ENCODE measurements at places on chromosomes 5 and 9. TPM values are rescaled to one million over a fixed set of nuclear protein-coding genes. Genes with fewer than 3 reads are reported as not detected.

DNA sequence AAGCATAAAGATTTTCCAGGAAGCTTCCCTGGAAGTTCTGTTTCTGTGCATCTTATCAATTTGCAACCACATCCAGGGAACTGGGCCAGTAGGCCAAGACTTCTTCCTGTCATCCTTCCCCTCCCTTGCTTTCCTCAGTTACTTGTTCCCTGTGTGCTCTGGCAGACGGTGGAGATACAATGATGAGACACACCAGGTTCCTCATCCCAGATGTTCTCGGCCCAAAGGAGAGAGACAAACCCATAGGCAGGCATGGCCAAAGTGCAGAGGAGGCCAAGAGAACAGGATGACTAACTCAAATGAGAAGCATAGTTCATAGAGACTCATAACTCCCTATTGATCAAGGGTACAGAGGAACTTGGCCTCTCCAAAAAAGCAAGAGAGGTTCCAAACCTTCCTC lies 652.6 kb downstream of the CCDC171 start:
- no peak for DNase-seq

Gene OR1J1
- not detected for polyA plus RNA-seq

GRCh38 chr5:31270396-31270795 lies 76.9 kb downstream of the CDH6 start:
- no peak for DNase-seq

Gene EDIL3
- polyA plus RNA-seq: 57.6 TPM

DNA sequence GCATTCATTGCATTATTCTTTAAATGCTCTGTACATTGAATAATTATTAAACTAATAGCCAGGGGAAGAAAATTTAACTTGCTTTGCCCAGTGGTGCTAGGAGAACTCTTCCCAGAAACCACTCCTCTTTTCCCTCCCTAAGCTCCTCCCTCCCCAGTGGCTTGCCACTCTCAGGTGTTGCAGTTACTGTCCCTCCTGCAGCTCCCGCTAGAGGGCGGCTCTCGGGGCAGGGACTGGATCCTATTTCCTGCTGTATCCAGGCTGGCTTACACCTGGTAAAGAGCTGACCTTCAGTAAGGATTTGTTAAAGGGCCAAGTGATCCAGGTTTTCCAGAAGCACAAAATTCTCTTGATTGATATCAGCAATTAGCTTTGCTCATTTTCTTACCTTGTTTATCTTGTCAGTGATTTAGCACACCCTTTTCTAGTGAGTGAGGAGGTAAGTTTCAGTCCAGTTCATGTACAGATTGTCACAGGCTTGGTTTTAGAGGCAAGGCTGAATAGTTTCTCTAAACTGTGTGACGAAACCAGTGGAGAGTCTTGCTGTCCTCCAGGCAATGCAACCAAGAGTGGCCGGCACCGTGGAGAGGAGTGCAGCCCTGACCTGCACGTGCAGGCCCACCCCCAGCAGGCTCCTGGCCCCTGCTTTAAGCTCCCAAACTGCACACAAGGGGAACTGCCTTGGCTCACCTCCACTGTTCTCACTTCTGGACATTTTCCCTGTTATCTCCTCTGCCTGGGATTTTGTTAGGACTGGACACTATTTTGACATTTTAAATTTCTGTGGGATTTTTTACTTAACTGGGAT lies 423.8 kb downstream of the SPOCK1 start:
- DNase-seq: no peak

DNA sequence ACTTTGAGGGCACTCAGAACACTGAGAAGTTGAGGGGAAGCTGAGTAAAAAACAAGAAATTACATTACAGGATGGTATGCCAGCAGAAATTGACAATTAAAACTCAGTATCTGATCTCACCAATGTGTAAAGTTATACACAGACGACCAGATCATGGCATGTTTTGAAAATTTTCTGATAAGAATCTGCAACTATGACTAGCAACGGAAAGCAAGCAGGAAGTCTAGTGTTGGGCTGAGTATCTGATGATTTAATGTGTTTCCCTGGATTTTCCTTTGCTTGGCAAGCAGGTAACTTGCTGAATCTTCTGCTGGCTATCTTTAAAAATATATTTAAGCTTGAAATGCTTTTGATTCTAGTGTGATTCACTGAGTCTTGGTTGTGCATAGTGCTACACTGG lies 5.2 kb upstream of the GCNT4 start:
- DNase-seq: no peak

Gene BAAT
- polyA plus RNA-seq: 0.56 TPM

Gene ARHGEF39
- polyA plus RNA-seq: 9.4 TPM

Data from right renal pelvis (tissue), 4 donors.